Activated T-cell treated with anti-CD3 and anti-CD28 coated beads, Interleukin-2, amount 50 U/mL, for 24 hours (primary cell): ENCODE measurements at places on chromosomes 7 and 10.

- DNase-seq = no peak
- H3K27ac ChIP-seq = no peak overlapping the region
- H3K4me1 ChIP-seq = no peaks in the 10 kb centered on the region
- H3K27me3 ChIP-seq = no peaks in the 10 kb centered on the region
- no peaks in the 10 kb centered on the region for H3K36me3 ChIP-seq
Measured at GRCh38 chr10:132803416-132804210, 17.7 kb upstream of the NKX6-2 start.

- H3K27ac ChIP-seq = no peak overlapping the region
- H3K4me1 ChIP-seq = no peaks in the 10 kb centered on the region
- no peak overlapping the region for H3K4me3 ChIP-seq
- no peak for DNase-seq
- peaks cover 23% of the 10 kb centered on the region for H3K27me3 ChIP-seq
Measured at GRCh38 chr7:103541026-103541425, 95.0 kb upstream of the SLC26A5 start.

DNA sequence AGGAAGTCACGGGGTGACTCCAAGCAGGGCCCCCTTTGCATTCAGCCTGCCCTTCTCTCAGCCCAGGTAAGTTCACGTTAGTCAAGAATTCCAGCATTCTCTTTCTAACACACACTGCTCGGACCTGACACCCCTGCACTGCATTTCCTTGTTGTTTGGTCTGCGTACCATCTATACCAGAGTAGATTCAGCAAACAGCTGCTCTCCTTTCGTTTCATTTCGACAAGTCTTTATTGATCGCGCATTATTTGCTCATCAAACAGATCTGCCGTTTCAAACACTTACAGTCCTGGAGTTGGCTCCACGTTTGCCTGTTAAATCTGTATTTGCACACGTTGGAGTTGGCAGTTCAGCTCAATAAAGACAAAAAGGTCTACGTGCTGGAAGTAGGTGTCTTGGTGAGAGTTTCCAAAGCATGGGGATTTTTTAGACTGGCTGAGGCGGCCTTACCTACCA, 495.1 kb downstream of the RPS24 start:
- DNase-seq = no peak
- no peaks in the 10 kb centered on the region for H3K4me1 ChIP-seq
- no peaks in the 10 kb centered on the region for H3K36me3 ChIP-seq
- no peak overlapping the region for H3K4me3 ChIP-seq

- no peak overlapping the region for H3K27ac ChIP-seq
- H3K4me1 ChIP-seq = no peaks in the 10 kb centered on the region
- H3K36me3 ChIP-seq = no peaks in the 10 kb centered on the region
- no peak overlapping the region for H3K4me3 ChIP-seq
Measured at GRCh38 chr10:123821136-123821535, 70.5 kb downstream of the CPXM2 start.

DNA sequence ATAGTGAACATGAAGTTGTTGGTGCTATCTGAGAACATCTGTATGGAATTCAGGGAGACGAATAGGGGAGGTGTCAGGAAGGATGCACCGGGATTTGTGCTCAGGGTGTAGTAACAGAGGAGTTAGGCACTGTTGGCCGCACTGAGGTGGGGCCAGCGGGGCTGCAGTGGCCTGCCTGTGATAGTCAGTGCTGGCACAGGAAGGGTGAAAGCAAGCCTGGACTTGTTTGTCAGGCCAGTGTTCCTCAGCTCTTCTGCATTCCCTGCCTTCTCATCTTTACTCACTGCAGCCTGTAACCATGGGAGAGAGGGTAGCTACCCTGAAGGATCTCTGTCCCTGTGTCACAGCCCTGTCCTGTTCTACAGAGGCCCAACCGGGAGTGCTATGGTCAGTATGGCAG, 81.3 kb downstream of the SH2D4B start:
- H3K27me3 ChIP-seq = no peaks in the 10 kb centered on the region
- no peaks in the 10 kb centered on the region for H3K36me3 ChIP-seq
- H3K4me1 ChIP-seq = no peaks in the 10 kb centered on the region
- no peak for DNase-seq

- H3K4me3 ChIP-seq = no peak overlapping the region
- no peak overlapping the region for H3K27ac ChIP-seq
- H3K4me1 ChIP-seq = no peaks in the 10 kb centered on the region
- H3K27me3 ChIP-seq = peaks cover 22% of the 10 kb centered on the region
Measured at GRCh38 chr10:23742368-23742767, 303.5 kb downstream of the OTUD1 start.

DNA sequence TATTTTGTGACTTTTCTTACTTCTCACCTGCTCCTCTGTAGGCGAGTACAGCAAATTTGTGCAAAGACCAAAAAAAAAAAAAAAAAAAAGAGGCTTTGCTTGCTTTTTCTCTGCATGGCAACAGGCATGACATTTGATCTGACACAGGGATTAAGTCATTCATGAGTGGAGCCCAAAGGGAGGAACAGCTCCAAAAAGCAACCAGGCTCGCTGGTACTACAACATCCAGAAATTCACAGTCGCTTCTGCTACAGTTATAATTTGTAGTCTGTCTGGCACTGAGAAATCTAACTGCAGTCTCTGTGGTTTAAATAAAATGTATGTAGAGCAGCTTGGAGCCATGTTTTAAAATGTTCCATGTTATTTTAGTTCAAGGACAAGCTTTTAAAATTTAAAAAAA, 31.7 kb downstream of the MKX start:
- H3K4me3 ChIP-seq = no peak overlapping the region
- no peak overlapping the region for H3K27ac ChIP-seq
- DNase-seq = no peak
- H3K27me3 ChIP-seq = peaks cover 42% of the 10 kb centered on the region

DNA sequence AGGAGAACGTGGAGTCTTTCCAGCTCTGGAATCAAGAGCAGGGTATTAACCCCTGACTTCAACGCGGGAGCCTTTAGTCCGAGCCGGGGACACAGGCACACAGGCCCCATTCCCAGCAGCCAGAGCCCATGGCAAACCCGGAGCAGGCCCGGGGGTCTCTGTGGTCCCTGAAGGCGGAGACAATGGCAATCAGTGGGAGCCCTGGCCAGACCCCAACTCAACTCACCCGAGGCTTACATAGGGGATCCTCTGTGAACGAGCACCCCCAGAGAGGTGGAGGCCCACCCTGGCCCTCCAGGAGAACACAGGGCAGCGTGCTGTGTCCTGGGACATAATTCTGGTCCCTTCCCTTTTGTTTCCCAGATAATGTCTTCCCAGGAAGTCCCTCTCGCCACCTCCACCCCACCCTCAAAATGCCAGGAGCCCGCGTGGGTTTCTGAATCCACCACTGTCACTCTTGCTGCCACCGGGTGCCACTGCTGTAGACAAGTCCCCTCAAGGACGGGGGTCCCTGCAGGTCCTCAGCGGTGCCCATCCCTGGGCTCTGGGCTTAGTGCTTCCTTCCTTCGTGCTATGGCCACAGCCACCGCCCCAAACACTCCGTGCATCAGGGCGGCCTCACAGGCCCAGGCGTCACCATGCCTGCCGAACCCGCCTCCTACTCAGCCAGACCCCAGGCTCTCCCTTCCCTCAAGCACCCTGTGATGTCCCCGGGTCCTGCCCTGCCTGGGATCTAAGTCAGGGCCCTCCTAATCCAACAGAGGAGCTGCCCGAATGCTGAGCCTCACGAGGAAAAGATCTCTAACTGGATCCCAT, 28.6 kb upstream of the PPP2R2D start:
- H3K27ac ChIP-seq = no peak overlapping the region
- no peak for DNase-seq
- peaks cover 4% of the 10 kb centered on the region for H3K4me1 ChIP-seq
- H3K4me3 ChIP-seq = no peak overlapping the region
- no peaks in the 10 kb centered on the region for H3K36me3 ChIP-seq

DNA sequence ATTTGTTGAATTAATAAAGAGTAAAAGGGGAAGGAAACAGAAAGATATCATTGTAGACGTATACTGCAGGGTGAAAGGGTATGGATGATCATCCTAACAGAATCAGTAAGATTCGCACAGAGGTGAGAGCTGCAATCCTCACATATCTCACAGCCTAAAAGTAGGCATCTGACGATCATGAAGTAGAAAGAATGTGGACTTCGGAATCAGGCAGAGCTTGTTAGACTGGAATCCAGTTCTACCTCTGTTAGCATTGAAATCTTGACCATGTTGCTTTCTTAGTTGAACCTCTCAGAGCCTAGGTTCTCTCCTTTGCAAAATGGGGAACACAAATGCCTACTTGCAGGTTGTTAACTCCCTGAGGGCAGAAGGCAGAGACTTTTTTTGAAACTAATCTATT, 320.0 kb upstream of the C7orf33 start:
- no peak overlapping the region for H3K4me3 ChIP-seq
- no peak overlapping the region for H3K27ac ChIP-seq
- no peak for DNase-seq
- H3K36me3 ChIP-seq = no peaks in the 10 kb centered on the region

GRCh38 chr10:42997151-42997848, 79.6 kb upstream of the RET start:
- DNase-seq = no peak
- no peaks in the 10 kb centered on the region for H3K27me3 ChIP-seq
